ENCODE measurements at places on chromosomes 16 and 17. TPM values are rescaled to one million over a fixed set of nuclear protein-coding genes. Genes with fewer than 3 reads are reported as not detected.

Gene NKIRAS2
- total RNA-seq, result 38.0 TPM

DNA sequence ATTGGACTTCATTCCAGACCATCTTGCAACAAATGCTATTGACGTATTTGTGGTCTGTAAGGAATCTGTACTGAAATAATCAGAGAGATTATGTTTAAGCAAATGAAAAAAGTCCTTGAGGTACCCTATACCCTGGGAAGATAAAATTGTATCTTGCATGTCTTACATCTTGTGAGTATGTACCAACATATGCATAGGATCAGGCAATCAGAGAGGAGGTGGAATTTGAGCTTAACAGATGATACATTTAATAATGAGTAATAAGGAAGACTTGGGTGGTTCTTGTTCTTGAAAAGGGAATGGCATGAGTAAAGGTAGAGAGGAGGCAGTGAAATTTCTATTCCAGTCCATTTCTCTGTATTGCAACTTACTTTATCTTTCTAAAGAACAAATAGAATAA lies 10.6 kb downstream of the MOSMO start:
- no peaks in the 10 kb centered on the region for H3K27me3 ChIP-seq
- no peaks in the 10 kb centered on the region for H3K36me3 ChIP-seq
- H3K4me3 ChIP-seq, result no peak overlapping the region
- DNase-seq, result no peak
- no peaks in the 10 kb centered on the region for H3K4me1 ChIP-seq

GRCh38 chr16:81337097-81337496 lies 22.3 kb downstream of the GAN start:
- H3K27ac ChIP-seq, result no peak overlapping the region
- no peaks in the 10 kb centered on the region for H3K27me3 ChIP-seq
- no peaks in the 10 kb centered on the region for H3K36me3 ChIP-seq
- DNase-seq, result no peak
- no peak overlapping the region for H3K4me3 ChIP-seq

DNA sequence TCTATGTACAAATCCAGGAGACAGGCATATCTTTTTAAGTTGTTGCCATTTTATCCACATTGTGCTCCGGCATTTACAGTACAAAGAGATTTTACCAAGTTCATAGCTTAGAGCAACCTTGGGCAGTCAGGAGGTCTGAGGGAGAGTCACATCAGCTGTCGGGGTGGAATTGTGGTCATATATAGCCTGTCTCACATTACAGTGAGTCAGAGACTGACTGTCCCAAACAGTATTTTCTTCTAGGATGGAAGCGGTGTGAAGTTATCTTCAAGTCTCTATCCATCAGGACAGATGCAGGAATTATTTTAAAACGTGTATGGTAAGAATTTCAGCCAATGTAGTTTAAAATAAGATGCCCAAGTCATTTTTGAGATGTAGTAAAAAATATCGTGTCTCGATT lies 53.0 kb downstream of the GPRC5B start:
- no peak overlapping the region for H3K4me3 ChIP-seq

GRCh38 chr17:10123093-10123492 lies 75.3 kb downstream of the GAS7 start:
- H3K27me3 ChIP-seq, result no peaks in the 10 kb centered on the region
- H3K36me3 ChIP-seq, result no peaks in the 10 kb centered on the region
- DNase-seq, result no peak
- no peak overlapping the region for H3K27ac ChIP-seq

- H3K4me3 ChIP-seq, result no peak overlapping the region
- H3K27me3 ChIP-seq, result no peaks in the 10 kb centered on the region
- no peak for DNase-seq
- no peaks in the 10 kb centered on the region for H3K4me1 ChIP-seq
- no peak overlapping the region for H3K27ac ChIP-seq
Measured at GRCh38 chr17:51425773-51426172, 165.4 kb downstream of the UTP18 start.

GRCh38 chr16:27641260-27641659 lies 91.3 kb downstream of the KATNIP start:
- peaks cover 7% of the 10 kb centered on the region for H3K4me1 ChIP-seq
- H3K4me3 ChIP-seq, result no peak overlapping the region

GRCh38 chr17:60819447-60820130 lies 141.9 kb downstream of the BCAS3 start:
- H3K4me3 ChIP-seq, result no peak overlapping the region
- H3K27ac ChIP-seq, result no peak overlapping the region
- DNase-seq, result no peak
- no peaks in the 10 kb centered on the region for H3K36me3 ChIP-seq

DNA sequence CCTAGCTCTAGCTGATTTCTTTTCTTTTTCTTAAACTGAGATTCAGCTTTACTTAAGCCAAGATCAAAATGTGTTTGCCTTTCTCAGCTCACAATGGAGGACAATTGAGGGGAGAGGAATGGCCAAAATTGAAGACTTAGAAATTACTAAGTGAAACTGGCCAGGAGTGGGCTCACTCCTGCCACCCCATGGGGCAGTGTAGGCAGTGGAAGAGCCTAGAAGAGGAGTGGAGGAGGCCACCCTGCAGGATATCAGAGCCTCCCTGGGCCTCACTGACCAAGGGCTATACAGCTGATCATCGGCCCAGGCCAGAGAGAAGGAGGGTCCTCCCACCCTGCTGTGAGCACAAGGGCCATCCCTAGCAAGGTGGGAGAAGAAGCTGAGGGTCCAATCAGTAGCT lies 119.8 kb downstream of the CCT6B start:
- no peaks in the 10 kb centered on the region for H3K36me3 ChIP-seq
- no peak overlapping the region for H3K4me3 ChIP-seq
- H3K4me1 ChIP-seq, result no peaks in the 10 kb centered on the region

Gene HBZ
- total RNA-seq, result not detected

- no peaks in the 10 kb centered on the region for H3K36me3 ChIP-seq
- H3K4me3 ChIP-seq, result no peak within 1 kb of the TSS
- peak; percentile 68 for DNase-seq
- H3K4me1 ChIP-seq, result no peaks in the 10 kb centered on the region
- H3K27me3 ChIP-seq, result peaks cover 2% of the 10 kb centered on the region
- no peak within 1 kb of the TSS for H3K27ac ChIP-seq
Measured at GRCh38 chr17:63931981-63932561, at the start of gene CD79B. Gene CD79B (minus strand): TSS chr17:63932331. CDS start chr17:63932261, 70 bp downstream.

Gene CCDC182
- not detected for total RNA-seq

DNA sequence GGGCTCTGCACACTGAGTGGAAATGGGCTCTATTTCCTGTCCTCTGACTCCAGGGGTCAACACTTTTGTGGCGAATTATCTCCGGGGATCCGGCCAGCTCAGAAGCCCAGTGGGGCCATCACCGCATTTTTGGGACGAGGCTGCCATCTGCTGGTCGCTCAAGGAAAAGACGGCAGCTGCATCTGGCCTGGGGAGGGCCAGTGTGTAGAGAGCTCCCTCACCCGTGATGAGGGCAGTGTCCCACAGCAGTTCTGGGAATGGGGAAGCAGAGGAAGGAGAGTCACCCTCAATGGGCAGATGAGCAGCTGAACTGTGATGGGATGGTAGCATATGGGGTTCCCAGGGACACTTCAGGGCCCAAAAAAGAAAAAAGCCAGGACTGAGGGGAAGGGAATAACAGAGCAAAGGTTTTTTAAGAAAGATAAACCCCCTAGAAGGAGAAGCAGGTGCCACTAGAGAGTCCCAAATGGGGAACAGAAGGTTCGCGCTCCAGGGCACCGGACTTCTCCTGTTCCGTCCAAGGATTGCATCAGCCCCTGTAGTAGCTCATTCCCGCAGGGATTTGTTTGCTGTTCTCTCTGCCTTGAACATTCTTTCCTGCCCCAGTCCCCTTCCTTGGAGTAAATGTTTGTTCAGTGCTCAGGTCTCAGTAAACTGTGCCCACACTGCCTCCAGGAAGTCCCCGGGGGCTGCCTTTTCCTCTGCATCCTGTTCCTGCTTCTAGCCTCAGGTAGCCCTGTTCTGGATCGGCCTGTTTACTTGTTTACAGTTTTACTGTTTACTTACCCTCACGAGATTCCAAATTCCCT lies 9.3 kb upstream of the ABCC12 start:
- no peaks in the 10 kb centered on the region for H3K36me3 ChIP-seq
- DNase-seq, result peak; percentile 90
- H3K4me1 ChIP-seq, result peaks cover 7% of the 10 kb centered on the region
- no peaks in the 10 kb centered on the region for H3K27me3 ChIP-seq
- peak overlapping the region; percentile 50 for H3K4me3 ChIP-seq

Gene SKAP1
- total RNA-seq, result not detected
